ENCODE measurements at places on chromosomes 3 and 15.

DNA sequence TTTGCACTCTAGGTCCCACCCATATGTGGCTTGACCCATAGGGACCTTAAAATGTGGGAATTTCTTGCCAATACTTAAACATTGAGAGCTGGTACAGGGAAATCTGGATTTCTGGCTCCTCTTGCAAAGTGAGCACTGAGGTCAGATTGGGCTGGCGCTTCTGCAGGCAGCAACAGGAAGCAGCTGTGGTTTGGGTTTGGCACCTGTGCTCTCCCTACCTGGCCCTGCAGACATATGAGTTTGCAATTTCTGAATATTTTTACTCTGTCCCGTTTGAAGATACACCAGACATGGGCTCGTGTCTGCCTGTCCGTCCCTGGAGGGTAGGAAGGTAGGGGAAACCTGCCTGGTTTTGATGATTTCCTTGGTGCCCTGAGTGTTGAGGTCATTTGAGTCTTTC is 74.8 kb upstream of the SEC13 start:
- DNase-seq = no peak

GRCh38 chr3:81788610-81789009 is 27.2 kb upstream of the GBE1 start:
- DNase-seq = no peak

DNA sequence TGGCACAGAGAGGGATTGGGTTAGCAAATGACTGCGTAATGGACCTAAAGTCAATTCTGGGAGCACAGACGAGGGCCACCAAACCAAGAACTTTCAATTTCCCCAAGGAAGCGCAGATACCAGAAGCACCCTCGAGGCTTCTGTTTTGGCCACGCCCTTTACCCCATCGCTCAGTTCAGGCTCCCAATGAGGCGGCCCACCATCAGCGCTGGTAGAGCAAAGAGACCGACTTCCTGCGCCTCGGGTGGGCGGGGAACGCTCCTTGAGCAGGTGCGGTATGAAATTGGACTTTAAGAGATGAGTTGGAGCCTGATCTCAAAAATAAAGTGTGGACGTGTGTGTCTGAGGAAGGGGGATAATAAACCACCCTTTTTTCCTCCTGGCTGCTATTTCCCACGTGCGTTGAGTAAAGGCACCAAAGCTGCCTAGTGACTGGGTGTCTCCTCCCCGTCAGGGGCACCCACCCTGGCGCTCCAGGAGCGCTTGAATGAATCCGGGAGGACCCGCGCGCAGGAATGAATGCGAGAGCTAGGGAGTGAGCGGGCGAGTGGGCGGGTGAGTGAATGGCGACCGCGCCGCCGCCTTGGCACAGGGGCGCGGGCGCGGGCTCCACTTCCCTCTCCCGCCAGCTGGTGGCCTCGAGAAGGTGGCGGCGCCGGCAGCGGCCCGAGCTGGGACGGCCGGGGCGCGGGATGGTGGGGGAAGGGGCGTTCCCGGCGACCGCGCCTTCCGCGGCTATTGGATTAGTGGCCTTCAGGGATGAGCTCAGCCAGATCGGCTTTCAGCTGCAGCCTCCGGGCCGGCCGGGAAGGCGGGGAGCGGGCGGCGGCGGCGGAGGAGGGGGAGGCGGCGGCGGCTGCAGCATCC is at the start of gene SPSB4:
SPSB4 (plus strand) TSS at position 772 of the 867 bp plus-strand sequence. CDS start 14,758 bp downstream, outside the sequence.
- DNase-seq = no peak

- no peak for DNase-seq
These were observed 131.1 kb downstream of the ATP8B4 start for GRCh38 chr15:49987896-49988295.

DNA sequence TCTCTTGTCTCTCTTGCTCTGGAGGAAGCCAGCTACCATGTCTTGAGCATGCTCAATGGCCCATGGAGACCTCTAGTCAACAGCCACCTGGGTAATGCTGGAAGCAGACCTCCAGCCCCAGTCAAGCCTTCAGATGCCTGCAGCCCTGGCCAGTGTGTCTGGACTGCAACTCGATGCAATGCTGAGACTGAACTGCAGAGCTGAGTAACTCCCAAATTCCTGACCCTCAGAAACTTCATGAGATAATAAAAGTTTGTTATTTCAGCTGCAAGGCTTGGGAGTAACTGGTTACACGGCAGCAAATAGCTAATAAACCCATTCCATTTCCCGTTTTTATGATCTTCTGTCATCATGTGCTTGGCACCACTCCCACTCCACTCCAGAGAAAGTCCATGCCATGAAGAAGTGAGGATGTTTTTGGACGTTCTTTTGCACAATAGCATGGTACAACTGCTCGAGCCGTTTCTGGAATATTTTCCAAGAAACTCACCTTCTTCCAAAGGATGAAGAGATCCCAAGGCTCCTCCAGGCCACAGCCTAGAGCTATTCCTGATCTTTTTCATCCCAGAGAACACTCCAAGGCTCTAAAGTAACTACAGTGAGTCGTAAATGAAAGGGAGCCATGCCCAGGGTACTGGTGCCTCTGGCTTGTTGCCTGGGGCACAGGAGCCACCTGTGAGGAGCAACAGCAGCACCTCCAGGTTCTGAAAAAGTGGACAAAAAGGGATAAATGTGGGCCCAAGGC is 72.0 kb upstream of the KLF13 start:
- no peak for DNase-seq

- no peak for DNase-seq
These were observed 2.4 kb downstream of the ANPEP start for GRCh38 chr15:89812011-89812846.

GRCh38 chr15:33211176-33211808 is 16.8 kb upstream of the FMN1 start:
- DNase-seq = no peak

GRCh38 chr3:157667493-157667892 is 164.3 kb upstream of the VEPH1 start:
- DNase-seq = no peak

- DNase-seq = no peak
These were observed 714 bp downstream of the ECT2 start for GRCh38 chr3:172751175-172751704.

DNA sequence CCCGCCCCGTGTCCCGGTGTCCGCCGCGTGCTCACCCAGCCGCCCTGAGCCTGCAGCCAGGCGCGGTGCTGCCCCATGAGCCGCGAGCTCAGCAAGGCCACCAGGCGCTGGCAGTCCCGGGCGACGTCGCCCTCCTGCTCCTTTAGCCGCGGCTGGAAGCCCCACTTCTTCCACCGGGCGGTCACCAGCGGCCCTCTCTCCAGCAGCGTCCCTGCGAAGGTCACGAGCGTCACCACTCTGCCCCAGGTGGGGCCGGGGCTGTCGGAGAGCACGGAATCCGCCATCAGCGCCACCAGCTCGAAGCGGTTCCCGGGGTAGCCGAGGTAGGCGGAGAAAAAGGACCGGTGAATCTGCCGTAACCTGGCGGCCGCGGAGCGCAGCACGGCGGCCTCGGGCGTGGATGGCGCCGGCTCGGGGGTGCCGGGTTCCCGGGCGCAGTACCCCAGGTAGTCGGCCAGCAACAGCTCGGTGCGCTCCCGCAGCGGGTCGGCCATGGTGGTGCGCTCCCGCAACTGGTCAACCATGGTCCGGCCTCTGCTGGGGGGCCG is 298 bp downstream of the BCL2L10 start:
- no peak for DNase-seq

DNA sequence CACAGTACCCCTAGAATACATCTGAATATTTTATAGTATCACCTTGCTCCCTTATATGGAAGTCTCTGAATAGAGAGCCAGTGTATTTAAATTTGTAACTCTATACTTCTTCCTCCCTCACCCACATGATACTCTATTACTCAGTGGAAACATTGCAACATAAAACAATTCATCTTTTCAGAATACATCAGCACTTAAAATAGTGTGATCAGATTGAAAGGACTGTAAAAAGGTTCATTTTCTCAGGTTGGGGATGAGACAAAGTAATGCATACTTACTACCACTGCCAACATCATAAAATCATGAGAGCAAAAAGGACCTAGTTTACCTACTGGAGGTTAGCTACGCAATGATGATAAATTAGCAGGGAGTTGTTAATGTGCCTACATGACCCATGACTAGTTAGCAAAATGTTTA is 13.8 kb upstream of the THRB start:
- DNase-seq = no peak

DNA sequence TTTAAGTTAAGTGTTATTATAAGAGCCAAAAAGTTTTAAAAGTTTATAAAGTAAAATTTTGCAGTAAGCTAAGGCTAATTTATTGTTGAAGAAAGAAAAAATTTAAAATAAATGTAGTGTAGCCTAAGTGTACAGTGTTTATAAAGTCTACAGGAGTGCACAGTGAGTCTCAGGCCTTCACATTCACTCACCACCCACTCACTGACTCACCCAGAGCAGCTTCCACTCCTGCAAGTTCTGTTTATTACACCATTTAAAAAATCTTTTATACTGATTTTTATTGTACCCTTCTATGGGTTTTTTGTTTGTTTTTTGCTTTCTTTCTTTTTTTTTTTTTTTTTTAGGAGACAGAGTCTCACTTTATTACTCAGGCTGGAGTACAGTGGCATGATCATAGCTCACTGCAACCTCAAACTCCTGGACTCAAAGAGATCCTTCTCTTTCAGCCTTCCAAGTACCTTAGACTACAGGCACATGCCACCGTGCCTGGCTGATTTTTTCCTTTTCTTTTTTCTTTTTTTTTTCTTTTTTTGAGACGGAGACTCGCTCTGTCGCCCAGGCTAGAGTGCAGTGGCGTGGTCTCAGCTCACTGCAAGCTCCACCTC is 25.9 kb downstream of the CSTA start:
- no peak for DNase-seq

GRCh38 chr3:25349828-25350724 is 78.0 kb upstream of the RARB start:
- no peak for DNase-seq

DNA sequence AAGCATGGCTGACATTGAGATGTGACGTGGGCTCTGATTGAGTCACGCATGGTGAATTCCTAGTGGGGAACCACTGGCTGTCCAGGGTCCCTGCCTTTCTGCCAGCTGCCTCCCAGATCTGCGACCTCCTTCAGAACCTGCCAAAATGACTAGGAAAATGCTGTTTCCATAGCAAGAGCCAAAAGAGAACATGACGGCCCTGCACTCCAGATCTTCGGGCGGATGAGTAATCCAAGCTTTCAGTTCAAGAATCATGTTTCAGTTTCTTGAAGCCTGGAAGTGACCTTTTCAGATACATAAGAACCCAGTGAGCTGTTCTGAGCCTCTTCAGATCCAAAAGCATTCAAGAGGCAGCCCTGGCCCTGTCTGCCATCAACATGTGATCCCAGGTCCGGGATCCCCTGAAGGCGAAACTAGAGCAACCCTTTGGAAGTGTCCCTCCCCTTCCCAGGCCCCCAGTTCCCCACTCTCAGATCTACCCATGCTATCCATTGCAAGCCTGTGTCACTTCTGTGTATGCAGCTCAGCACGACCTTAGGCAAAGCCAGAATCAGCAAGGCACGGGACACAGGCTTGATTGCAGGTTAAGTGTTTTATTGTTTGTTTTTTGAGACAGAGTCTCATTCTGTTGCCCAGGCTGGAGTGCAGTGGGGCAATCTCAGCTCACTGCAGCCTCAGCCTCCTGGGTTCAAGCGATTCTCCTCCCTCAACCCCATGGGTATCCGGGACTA is 19.7 kb downstream of the ANKRD63 start:
- DNase-seq = no peak

GRCh38 chr3:159960188-159961148 is 28.2 kb upstream of the IL12A start:
- DNase-seq = no peak

DNA sequence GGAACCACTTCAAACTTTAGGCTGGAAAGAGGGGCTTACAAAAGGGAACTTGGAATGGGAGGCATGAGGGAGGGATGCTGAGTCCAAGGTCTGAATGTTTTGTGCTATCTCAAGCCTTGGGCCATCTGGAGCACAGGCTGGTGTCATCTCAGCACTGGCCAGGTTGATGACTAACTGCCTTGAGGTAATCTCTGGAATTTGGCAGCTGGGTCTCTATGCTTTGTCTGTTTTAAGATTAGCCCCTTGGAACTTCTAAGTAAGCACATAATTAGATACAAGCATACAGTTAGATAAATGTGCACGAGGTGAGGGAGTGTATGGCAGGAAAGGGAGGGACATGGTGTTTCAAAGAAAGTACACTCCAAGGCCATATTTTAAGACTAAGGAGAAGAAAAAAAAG is 252.4 kb upstream of the CCDC54 start:
- DNase-seq = no peak

GRCh38 chr3:175287361-175287963 is 428.3 kb downstream of the NAALADL2 start:
- no peak for DNase-seq

DNA sequence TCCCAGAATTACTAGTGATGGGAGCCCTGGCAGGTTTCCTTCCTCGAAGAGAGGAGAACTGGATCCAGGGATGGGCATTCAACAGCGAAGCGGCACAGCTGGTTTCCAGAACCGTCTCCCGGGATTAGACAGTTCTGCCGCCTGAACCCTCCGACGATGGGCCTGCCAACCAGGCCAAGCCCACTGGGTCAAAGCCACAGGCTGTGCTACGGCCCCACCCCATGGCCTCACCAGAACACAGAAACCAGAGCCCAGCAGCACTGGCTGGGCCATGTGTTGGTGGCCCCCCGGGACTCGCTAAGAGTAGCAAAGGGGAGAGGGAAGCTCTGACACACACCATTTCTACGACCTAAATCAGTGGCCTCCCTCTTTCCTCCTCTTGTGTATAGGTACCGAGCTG is 2.2 kb downstream of the C15orf62 start:
- DNase-seq = no peak

GRCh38 chr3:32557640-32558352 is 12.9 kb downstream of the DYNC1LI1 start:
- no peak for DNase-seq

DNA sequence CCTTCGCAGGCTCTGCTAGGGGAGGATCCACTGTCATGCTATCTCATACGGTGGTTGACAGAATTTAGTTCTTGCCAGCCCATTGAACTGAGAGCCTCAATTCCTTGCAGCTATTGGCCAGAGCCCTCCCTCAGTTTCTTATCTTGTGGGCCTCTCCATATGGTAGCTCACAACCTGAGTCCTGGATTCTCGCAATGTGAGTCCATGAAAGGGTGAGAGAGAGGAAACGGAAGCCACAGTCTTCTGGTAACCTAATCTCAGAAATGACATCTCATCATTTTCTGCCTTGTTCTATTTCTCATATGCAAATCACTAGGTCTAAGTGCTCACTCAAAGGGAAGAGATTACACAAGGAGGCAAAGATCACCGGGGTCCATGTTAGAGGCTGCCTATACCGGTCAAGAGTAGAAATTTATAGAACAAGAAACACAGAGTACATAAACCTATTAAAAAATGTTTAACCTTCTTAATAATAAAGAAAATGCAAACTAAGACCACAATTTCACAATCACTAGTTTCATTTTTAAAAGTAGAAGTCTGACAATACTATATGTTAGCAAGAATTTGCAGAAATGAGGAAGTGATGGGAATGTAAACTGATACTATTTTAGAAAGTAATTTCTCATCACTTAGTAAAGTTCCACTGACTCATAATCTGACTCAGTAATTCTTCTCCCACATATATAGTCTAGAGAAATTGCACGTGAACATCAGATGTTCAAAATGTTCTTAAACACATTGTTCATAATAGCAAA is 378.4 kb upstream of the AGTR1 start:
- no peak for DNase-seq

All from stimulated activated CD8-positive, alpha-beta memory T cell treated with anti-CD3 and anti-CD28 coated beads, Interleukin-7, amount 100 ng/mL, for 4 hours (primary cell).